Psoas muscle (tissue), 8 donors: ENCODE measurements at places on chromosomes 1 and 21. TPM values are rescaled to one million over a fixed set of nuclear protein-coding genes. Genes with fewer than 3 reads are reported as not detected.

PRRC2C gene
- 50.8 TPM for total RNA-seq

DNA sequence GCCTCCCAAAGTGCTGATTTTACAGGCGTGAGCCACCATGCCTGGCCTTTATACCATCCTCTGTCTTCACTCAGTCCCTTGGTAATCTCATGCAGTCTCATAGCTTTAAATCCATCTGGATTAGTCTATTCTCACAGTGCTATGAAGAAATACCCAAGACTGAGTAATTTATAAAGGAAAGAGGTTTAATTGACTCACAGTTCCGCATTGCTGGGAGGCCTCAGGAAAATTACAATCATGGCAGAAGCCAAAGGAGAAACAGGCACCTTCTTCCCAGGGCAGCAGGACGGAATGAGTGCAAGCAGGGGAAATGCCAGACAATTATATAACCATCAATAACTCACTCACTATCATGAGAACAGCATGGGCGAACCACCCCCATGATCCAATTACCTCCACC is 49.1 kb upstream of the CPLANE2 start:
- DNase-seq, result no peak

- DNase-seq, result no peak
Measured at GRCh38 chr1:67166196-67166595, at the start of gene IL23R. Gene IL23R (plus strand): TSS chr1:67166454. CDS start chr1:67168121, 1,667 bp downstream.

GRCh38 chr1:20521960-20522861 is 14.3 kb upstream of the MUL1 start:
- peak; percentile 76 for DNase-seq

GRCh38 chr1:40980453-40981121 is 1.1 kb downstream of the CTPS1 start:
- no peak for DNase-seq

DNA sequence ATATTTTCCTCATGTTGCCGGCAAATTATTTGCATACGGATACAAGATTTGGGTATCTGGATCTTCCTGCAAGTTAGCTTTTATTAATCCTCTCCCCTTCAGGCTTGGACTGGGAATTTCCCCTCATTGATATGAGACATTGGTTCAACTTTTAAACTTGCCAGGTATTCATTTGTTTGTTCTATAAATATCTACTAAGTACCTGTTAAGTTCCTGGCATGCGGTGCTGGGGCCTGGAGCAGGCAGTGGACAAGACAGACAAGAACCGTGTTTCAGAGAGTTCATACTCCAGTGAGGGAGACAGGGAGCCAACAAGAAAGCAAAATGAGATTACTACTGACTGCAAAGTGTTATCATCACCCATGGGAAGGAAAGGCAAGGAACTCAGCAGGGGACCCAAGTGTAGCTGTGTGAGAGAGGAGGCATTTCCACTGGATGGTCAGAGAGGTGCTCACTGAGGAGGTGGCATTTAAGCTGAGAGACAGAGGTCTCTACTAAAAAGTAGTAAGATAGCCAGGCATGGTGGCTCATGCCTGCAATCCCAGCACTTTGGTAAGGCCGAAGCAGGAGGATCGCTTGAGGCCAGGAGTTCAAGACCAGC is 39.1 kb upstream of the FHAD1 start:
- DNase-seq, result no peak

DNA sequence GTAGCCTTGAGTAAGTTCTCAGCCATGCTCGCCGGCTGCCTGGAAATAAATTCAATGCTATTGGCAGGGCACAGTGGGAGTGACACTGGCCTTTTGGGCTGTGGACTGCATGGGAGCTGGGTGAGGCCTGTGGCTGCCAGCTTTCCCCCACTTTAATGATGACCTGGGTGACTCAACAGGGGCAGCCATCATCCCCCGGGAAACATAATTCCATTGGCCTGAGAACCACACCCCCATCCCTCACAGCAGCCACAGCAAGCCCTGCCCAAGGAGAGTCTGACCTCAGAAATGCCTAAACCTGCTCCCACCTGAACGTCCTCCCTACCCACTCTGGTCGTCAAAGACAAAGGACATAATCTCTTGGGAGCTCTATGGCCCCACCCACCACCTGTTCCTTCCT is 384.0 kb downstream of the LTN1 start:
- DNase-seq, result no peak

KIF21B gene
- total RNA-seq, result 0.81 TPM

DNA sequence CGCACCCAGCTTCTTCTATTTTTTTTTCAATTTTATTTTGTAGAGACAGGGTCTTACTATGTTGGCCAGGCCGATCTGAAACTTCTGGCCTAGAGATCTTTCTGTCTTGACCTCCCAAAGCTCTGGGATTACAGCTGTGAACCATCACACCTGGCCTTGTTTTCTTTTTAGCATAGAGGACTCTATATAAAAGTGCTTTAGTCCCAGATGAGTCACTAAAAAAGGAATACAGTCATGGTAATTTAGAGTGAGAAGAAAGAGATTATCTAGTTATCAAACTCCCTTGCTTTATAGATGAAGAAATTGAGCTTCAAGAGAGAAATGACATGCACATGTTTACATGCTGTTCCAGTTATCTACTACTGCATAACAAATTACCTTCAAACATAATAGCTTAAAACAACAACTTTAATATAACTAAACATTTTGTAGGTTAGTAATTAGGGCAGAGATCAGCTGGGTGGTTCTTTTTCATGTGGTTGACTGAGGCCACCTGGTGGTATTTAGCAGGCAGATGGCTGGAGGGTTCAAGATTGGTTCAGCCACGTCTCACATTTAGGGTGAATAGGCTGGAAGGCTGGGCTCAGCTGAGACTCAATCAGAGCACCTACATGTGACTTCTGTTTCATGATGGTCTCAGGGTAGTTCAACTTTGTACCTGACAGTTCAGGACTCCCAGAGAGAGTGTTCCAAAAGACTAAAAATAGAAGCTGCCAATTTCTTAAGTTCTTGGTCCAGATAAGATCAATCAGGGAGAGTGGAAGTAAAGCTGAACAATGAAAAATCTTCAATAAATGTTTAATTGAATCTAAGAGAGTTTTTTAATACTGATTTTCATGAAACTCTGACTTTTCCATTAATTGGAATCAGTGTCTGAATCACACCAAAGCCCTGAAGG is 16.9 kb upstream of the MTF2 start:
- DNase-seq, result no peak

EBNA1BP2 gene
- 46.2 TPM for total RNA-seq

- no peak for DNase-seq
Measured at GRCh38 chr1:41856151-41856943, 62.4 kb downstream of the HIVEP3 start.

OR2AK2 gene
- not detected for total RNA-seq

- no peak for DNase-seq
Measured at GRCh38 chr1:159937054-159937750, 8.2 kb downstream of the IGSF9 start.

DNA sequence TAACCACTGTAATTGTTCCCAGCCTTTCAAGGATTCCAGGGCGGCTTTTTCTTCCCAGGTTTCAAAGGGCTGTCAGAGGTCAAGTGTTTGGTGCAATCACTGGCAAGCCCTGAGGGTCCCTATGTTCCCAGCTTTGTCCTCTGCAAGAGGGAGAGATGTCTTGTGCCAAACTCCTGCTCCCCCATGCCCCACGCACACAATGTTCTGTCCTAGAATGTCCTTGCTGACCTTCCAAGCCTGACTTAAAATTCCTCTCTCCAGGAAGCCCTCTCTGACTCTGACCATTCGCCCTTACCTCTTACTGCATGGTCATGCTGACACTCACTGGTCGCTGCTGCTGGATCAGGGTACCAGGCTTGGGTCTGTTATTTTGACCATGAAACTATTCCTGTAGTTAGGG is 152.5 kb upstream of the KCND3 start:
- DNase-seq, result no peak

VPS45 gene
- total RNA-seq, result 25.5 TPM

DNA sequence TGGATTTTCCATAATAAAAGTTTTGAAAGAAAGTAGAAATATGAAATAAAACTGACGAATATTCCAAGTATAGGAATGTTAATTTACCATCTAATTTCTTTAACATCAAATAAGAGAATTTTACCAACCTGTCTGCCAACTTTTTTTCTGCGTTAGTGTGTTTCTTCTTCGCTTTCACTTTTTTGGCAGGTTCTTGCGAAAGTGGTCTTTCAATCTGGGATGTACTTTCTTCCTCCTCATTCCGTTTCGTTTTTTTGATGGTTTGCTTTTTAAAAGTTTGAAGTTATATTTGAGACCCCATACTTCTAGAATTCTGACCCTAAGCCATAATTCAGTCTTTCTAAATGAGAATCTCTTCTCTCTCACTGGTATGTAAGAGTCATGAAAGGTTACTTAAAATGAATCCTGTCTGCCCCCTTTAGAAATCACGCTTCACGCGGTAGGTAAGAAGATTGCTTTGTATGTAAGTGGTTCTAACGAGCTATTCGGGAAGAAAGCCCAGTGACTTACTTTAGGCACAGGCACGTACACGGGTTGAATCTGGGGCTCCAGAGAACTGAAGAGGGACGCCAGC is 580 bp downstream of the RBM34 start:
- no peak for DNase-seq

- peak; percentile 93 for DNase-seq
Measured at GRCh38 chr1:167697667-167698141, 24.1 kb upstream of the MPZL1 start.

DNA sequence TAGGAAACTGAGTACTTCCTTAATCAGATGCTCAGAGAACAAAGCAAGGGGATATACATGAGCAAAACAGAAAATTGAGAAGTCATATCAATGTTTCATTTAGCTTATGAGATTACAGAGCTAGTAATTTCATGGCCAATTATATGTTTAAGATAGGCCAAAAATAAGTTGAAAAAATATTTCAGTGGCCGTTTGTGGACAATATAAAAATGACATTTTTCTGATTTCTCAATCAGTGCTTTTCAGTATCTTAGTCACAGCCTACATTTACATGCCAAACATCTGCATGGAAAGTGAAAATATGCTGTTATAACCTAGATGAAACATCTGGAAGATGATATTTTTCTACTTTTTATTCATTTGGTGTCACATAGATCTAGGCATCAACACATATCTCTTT is 192.5 kb downstream of the HLX start:
- no peak for DNase-seq

- peak; percentile 40 for DNase-seq
Measured at GRCh38 chr21:44990921-44991320, 51.1 kb downstream of the SLX9 start.

DNA sequence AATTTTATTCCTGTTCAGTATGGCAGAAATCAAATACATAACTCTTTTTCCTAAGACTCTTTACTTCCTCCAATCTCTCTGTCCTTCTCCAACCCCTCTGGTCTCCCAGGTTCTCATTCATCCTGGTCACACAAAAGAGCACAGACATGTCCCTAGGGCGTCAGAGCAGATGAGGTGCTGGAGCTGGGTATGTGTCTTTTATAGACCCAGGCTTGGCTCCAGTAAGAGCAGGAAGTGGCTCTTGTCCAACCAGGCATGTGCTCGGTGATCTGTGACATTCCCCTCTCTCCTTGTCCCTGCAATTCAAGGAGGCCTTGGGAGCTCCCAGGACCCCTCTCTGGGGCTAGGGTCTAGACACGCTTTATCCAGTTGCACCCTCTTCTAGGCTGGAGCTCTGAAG is 18.0 kb upstream of the LCE2D start:
- DNase-seq, result no peak

- no peak for DNase-seq
Measured at GRCh38 chr1:46575300-46575699, 23.9 kb upstream of the KNCN start.

CTPS1 gene
- total RNA-seq, result 26.1 TPM

DNA sequence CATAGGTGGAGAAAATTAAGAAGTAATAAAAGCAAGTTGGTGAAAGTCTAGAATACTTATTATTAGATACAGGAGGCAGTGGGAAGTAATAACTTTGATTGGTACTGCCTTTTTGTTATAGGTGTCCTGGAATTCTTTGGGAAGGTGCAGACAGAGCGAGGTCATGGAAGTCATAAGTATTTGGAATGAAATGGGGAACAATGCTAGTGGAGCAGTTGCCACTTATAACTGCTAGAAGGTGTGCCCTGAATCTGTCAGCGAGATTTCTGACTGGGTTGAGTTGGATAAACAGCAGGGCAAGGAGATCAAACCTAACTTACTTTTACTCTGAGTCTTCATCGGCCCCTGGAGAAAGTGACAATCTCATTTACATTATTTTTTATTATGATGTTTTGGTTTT is 69.6 kb downstream of the LHX9 start:
- DNase-seq, result no peak

TFF2 gene
- not detected for total RNA-seq

CA6 gene
- not detected for total RNA-seq

KLHL12 gene
- total RNA-seq, result 14.3 TPM

DNA sequence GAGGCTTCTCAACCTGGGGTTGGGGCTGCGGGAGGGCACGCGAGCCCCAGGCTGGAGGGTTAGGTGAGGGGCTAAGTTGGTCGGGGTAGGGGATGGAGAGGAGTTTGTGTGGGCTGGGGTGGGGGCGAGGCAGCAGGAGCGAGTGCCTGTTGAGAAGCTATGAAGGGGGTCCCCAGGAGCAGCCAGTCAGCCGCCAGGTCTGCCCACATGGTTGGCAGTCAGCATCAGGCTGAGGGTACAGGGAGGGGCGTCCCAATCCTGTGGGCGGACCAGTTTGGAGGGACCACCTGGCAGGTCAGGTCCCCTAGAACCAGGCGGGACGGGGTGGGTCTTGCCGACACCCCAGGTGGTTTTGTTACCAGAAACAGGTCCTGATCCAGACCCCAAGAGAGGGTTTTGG is 400 bp upstream of the TRIM17 start:
- no peak for DNase-seq

OR2T11 gene
- not detected for total RNA-seq
